NCI-H2171 (cell line): ENCODE measurements at places on chromosomes 4 and X.

DNA sequence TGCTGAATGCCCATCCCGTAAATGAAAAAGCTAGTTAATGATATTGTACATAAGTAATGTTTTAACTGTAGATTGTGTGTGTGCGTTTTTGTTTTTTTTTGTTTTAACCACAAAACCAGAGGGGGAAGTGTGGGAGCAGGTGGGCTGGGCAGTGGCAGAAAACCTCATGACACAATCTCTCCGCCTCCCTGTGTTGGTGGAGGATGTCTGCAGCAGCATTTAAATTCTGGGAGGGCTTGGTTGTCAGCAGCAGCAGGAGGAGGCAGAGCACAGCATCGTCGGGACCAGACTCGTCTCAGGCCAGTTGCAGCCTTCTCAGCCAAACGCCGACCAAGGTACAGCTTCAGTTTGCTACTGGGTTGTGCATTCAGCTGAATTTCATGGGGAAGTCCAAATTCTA, at the start of gene SPP1:
Gene SPP1 (plus strand): TSS at position 249 of the 400 bp plus-strand sequence. CDS start 1,182 bp downstream, outside the sequence.
- no peak for DNase-seq

DNA sequence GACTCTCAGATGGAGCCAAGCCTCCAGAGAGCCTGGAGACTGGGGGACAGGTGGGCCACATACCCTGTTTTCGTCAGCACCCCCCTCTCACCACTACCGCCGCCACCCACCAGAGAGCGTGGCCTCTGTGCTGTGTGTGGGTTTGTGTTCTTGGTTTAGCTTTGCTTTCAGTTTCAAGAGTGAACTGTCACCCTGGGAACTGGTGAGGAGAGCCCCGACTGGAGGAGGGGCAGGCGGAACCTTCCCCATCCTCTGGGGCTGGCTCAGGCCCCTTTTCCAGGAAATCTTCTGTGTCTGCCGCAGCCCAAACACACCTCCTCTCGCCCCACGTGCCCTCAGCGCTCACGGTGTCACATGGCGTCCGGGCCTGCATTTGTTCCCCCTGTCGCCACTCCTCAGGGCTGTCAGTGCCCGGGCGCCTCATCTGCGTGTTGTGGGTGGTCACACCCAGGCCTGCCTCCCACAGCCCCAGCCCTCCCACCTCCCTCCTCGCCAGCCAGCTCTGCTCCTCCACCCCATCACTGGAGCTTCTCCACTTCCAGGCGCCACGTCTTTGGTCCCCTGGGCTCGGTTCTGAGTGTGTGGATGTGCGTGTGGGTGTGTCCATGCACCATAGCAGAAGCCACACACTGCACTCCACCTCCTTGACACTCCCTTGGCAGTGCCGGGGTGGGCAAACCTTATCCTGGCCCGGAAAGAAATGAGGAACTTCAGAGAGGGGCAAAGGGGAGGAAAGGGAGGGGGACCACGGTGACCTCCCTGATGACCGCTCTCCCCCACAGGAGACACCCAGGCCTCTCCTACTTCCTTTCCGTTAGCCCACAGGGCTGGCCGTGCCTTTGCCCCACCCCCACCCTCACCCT, 27.8 kb downstream of the ELF4 start:
- no peak for DNase-seq

- no peak for DNase-seq
Observed at GRCh38 chrX:2376166-2376565, 124.6 kb downstream of the DHRSX start.

DNA sequence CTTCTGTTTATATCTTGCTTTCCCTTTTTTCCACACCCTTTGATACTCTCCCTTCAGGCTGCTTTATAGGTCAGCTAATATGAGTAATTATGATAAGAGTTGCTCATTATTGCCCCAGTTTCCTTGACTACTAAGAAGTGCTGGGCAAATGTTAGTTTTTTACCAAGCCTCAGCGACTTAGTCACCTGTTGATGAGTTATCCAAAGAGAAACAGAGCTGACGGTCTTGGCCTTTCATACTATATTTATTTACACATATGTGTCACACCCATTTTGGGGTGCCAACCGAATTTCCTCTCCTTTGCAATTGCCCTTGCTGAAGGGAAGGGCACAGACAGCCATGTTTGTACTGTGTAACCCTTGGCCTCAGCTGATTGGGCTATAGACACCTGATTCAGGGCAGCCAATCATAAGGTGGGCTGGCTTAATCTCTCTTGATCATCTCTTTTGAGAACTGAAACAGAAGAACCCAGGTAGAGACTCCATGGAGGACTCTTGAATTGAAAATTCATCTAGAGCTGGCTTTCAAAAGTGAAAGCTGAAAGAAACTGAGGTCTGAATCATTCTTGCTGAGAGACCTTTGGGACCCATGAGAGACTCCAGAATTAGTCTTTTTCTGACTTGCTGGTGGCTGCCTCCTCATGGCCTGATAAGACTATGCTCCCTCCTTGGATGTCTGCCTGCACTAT, 111.7 kb upstream of the RPS6KA3 start:
- no peak for DNase-seq

- no peak for DNase-seq
Observed at GRCh38 chr4:188971125-188971524, 831.9 kb downstream of the TRIML1 start.

DNA sequence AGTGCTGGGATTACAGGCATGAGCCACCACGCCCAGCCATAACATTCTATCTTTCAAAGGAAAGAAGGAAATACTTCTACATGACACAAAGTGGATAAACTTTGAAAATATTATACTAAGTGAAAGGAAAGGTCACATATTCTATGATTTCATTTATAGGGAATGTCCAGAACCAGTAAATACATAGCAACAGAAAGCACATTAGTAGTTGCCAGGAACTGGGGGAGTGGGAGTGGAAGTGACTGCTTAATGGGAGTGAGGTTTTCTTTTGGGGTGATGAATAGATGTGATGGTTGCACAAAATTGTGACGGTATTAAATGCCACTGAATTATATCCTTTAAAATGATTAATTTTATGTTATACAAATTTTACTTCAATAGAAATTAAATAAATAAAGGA, 95.7 kb upstream of the IL15 start:
- DNase-seq: no peak

DNA sequence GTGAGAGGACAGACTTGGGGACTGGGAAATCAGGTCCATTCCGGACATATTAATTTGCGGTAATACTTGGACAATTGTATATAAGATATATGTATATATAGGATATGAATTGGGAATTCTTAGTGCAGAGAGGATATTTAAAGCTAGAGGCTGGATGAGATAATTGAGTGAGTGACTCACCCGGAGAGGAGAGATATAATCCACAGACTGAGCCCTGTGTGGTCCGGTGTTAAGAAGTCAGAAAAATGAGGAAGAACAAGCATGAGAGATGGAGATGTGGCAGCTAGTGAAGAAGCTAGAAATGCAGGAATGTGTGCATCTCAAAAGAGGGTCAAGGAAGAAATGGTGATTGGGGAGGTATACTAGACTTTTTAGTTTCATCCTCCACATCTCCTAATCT, 336.2 kb downstream of the SLC7A11 start:
- DNase-seq: no peak

- no peak for DNase-seq
Observed at GRCh38 chrX:12790885-12791256, 341 bp upstream of the PRPS2 start.

GRCh38 chr4:176367771-176368465, 48.2 kb downstream of the SPCS3 start:
- DNase-seq: no peak

- DNase-seq: no peak
Observed at GRCh38 chrX:11290416-11291102, 2.7 kb upstream of the AMELX start.

- no peak for DNase-seq
Observed at GRCh38 chr4:150140774-150141400, 62.6 kb downstream of the DCLK2 start.

DNA sequence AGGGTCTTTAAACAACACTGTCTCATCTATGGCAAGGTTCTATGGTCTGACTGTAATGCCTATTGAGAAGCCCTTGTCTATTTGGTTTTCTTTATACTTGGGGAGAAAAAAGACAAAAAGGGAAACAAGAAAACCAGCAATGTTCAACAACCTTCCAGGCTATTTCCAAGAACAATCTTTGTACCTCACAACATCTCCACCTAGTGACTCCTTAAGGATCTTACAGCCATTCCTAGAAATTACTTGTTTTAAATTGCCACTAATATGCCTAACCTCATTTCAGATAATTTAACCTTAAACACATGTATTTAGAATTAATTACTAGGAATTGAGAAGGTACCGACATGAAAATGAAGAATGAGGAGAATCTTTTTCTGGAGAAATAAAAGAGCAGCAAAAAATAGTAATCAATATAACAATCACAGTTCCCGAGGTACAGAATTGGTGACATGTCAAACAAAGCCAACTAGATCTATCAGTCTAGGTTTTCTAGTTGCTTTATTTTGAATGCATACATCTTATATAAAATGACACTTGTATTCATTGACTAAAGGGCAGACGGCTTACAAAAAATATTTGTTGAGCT, 1.6 kb upstream of the RBM46 start:
- no peak for DNase-seq

GRCh38 chrX:8955511-8955910, 78.4 kb downstream of the FAM9B start:
- DNase-seq: no peak

- DNase-seq: no peak
Observed at GRCh38 chr4:24736066-24736465, 59.3 kb upstream of the SOD3 start.

GRCh38 chr4:25861951-25862410, 807 bp downstream of the SEL1L3 start:
- no peak for DNase-seq

GRCh38 chrX:87045352-87045751, 472.2 kb upstream of the KLHL4 start:
- DNase-seq: no peak

DNA sequence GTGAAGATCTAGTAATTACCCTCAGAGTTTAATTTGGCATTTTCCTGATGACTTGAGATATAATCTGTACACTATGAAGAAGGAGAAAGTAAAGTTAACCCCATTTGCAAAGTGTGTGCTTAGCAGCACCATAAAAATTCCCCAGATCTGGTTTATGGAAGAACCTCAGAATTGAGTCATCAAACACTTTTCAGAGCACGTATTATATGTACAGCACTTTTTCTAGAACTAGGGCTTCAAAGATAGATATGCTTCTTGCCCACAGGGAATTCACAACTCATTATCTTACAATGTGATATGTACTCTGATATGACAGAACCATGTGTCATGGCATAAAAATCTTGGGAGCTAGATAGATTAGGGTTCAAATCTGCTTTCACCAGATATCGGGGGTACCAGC, 150.9 kb downstream of the SLC10A7 start:
- DNase-seq: no peak

DNA sequence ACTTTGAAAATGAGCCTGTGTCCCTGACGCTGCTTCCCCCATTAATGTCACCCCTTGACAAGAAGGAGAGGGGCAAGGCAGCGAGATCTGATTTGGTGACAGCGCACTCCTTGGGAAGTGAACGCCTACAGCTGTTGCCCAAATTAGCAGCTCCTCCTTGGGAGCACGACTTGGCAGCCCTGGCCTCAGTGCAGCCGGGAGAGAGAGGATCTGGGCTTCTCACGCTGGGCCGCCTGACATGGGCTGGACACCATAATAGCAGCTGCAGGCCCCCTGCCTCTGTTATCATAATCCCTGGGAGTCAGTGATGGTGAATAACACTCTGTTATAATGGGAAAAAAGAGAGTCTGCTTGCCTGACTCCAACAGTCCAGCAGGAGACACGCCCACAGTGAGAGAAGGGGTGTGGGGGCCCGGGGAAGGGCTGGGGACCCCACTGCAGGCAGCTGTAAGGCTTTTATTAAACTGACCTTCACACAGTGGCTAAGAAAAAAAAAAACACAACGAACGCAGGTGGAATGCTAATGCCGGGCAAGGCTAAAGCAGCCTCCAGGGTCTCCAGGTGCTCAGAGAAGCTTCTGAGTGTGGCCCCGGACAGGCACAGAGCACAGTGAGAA, 73.3 kb downstream of the PSAPL1 start:
- no peak for DNase-seq

DNA sequence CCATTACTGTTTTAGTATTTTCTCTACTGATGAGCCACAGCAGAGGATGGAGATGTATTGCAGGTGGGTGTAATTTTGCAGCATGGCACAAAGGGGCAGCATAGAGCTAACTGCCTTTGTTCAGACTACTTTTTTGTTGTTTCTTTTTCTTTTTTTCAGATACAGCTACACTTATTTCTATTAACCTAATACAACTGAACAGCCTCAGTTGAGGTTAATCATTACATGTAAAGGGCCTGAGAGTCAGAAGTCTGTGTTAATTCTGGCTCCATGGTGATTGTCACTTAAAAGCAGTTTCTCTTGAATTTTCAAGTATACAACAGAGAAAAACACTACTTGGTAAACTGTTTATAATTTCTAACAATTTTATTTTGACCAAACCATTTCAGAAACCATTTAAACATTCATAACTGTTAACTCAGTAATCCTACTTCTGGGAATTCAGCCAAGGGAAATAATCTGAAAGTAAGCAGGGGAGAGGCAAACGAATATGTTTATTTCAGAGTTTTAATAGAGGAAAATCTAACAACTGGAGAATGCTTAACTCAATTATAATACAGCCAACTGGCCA, 13.9 kb upstream of the PPEF2 start:
- no peak for DNase-seq

DNA sequence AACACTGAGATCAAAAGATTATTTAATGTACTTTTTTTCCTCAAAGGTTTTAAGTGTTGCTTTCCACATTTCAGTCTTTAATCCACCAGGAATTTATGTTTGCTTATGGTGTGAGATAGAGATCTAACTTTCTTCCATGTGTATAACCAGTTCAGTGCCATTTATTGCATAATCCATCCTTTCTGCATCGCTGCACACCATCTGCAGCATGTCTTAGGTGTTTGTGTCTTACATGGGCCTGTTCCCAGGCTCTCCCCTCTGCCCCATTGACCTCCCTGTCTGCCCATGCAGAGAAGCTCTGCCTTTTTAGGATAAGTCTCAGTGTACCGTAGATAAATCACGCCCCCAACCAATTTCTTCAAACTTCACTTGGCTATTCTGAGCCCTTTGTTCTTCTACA, 30.3 kb downstream of the NSDHL start:
- peak; percentile 9 for DNase-seq

- DNase-seq: no peak
Observed at GRCh38 chr4:109928327-109929045, 15.8 kb downstream of the EGF start.

- DNase-seq: no peak
Observed at GRCh38 chrX:130211415-130212186, 39.8 kb downstream of the RAB33A start.

GRCh38 chr4:7757501-7758471, 181.9 kb downstream of the AFAP1 start:
- no peak for DNase-seq

DNA sequence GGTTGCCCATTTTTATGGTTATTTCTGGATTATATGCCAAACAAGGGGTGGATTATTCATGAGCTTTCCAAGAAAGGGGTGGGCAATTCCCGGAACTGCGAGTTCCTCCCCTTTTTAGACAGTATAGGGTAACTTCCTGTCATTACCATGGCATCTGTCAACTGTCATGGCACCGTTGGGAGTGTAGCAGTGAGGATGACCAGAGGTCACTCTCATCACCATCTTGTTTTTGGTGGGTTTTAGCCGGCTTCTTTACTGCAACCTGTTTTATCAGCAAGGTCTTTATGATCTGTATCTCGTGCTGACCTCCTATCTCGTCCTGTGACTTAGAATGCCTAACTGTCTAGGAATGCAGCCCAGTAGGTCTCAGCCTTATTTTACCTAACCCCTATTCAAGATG, 57.6 kb downstream of the SH3KBP1 start:
- DNase-seq: no peak

- DNase-seq: no peak
Observed at GRCh38 chr4:12612876-12613275, 871.3 kb downstream of the RAB28 start.
